Upper lobe of left lung (tissue), 6 donors: ENCODE measurements at places on chromosomes 5 and 9. TPM values are rescaled to one million over a fixed set of nuclear protein-coding genes. Genes with fewer than 3 reads are reported as not detected.

Gene TLX3
- total RNA-seq, result not detected

Gene ANKRD18A
- total RNA-seq, result 11.5 TPM

DNA sequence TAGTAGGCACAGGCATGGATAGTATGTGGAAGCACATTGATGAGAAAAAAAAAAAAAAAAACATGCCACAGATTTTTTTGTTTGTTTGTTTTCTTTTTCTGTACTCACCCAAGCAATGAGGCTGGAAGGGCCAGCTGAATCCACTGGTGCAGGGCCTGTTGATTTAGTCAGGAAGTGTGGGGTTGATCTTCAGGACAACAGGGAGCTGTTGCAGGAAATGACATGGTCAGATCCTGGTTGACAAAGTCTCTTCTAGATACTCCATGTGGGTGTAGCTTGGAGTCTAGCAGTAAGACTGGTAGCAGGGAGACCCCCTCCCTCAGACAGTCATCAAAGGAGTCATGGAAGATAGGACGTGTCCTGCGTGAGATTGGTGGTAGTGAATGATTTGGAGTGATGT is 191.8 kb downstream of the PAPPA start:
- H3K27ac ChIP-seq, result no peak overlapping the region
- no peaks in the 10 kb centered on the region for H3K36me3 ChIP-seq
- no peaks in the 10 kb centered on the region for H3K27me3 ChIP-seq
- H3K4me3 ChIP-seq, result no peak overlapping the region
- DNase-seq, result no peak
- no peaks in the 10 kb centered on the region for H3K4me1 ChIP-seq

Gene LVRN
- total RNA-seq, result 0.17 TPM

- H3K27ac ChIP-seq, result no peak overlapping the region
- no peaks in the 10 kb centered on the region for H3K4me1 ChIP-seq
- no peaks in the 10 kb centered on the region for H3K36me3 ChIP-seq
- no peaks in the 10 kb centered on the region for H3K27me3 ChIP-seq
- DNase-seq, result no peak
- H3K4me3 ChIP-seq, result no peak overlapping the region
Observed at GRCh38 chr9:78807286-78807685, 510.4 kb downstream of the PSAT1 start.

Gene BTNL9
- 84.1 TPM for total RNA-seq

DNA sequence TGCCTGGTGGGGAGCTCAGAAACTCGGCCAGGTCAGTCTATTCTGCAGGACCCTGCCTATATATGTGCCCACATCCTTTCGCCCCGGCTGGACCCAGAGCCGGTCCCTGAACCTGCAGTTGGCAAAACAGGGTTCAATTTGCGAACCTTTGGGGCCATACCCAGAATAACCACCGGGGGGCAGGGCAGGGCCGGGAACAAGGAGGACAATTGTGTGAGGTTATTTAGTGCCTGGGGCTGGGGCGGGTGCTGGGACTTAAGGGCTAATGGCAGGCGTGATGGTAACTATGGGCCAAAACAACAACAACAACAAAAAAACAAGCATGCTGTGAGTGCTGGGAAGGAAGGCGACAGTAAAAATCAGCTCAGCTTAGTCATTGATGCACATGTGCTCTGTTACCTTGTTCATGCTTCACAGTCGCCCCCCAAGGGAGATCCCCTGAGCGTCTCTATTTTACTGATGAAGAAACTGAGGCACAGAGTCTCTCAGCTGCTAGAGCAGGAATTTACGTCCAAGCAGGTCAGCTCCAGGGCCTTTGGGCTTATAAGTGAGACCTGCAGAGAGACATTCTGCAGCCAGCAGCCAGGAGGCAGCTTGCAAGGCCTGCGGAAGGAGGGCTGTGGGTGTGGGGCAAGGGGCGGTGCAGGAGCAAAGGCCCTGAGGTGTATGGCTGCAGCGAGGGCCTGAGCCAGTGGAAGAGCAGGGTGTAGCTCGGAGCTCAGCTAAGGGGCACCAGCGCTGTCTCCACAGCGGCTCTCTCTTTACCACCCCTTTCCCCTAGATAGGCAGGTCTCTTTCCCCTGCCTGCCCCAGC is 106.0 kb downstream of the PHF2 start:
- DNase-seq, result no peak
- no peaks in the 10 kb centered on the region for H3K27me3 ChIP-seq
- no peaks in the 10 kb centered on the region for H3K4me1 ChIP-seq
- no peak overlapping the region for H3K4me3 ChIP-seq
- H3K27ac ChIP-seq, result no peak overlapping the region

DNA sequence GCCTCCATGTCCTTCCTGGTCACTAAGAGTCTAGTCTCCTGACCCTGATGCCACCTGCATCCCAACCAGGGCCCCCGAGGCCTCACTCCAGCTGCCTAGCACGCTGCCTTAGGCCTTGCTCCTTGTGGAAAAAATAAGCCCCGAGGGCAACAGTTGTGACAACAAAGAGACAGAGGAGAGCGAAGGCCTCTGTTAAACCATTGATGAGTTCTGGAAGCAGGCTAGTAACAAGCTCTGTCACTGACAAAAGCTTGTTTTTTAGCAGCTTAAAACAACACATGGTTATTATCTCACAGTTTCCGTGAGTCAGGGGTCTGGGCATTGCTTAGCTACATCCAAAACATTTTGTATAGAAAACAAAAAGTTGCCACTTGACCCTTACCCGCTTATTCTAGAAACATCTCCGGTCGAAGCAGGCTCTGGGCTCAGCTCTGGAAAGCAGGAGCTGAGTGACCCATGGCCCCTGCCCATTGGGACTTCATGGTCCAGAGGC is 48.2 kb upstream of the TBC1D2 start:
- no peaks in the 10 kb centered on the region for H3K4me1 ChIP-seq
- no peaks in the 10 kb centered on the region for H3K36me3 ChIP-seq
- DNase-seq, result no peak
- no peak overlapping the region for H3K4me3 ChIP-seq
- no peaks in the 10 kb centered on the region for H3K27me3 ChIP-seq
- H3K27ac ChIP-seq, result no peak overlapping the region

GRCh38 chr5:14581891-14582796 is 552 bp downstream of the OTULINL start:
- H3K4me3 ChIP-seq, result peak overlapping the region; percentile 85
- no peaks in the 10 kb centered on the region for H3K27me3 ChIP-seq

Gene CCDC152
- 0.30 TPM for total RNA-seq

GRCh38 chr9:72633966-72634365 is 112.6 kb downstream of the TMC1 start:
- H3K27me3 ChIP-seq, result no peaks in the 10 kb centered on the region
- no peaks in the 10 kb centered on the region for H3K36me3 ChIP-seq
- no peak overlapping the region for H3K27ac ChIP-seq
- H3K4me3 ChIP-seq, result no peak overlapping the region

DNA sequence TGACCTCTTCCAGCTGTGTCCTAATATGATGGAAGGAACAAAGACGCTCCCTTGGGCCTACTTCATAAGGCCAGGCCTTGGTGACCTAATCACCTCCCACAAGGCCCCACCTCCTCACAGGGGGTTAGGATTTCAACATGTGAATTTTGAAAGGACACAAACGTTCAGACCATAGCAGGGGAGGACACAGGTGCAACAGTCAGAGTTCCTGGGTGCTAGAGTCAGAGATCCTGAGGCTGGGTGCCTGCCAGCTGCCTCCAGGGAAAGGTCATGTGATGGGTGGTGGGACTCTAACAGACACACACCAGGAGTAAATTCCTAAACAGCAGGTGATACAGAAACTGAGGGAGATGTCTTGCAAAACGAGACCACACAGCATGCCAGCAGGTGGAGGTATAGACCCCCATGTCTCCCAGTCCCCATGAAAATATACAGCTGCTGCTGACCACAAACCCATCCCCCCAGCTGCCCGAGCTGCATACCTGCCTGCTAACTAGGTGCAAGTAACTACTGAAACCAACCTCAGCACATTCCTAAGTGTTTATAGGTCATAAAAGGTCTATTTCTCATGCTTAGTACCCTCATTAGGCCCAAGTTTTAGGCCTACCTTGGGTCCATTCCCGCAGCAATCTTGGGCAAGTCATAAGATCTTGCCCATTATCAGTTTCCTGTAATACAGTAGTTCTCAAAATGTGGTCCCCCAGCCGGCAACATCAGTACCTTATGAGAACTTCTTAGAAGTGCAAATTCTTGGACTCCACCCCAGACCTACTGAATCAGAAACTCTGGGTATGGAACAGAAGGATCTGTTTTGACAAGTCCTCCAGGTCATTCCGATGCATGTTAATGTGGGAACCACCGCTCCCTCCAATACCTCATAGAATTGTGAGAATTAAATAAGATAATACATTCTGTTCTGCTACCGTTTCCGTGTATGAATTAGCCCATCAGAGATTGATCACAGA is 245.3 kb downstream of the ENC1 start:
- no peaks in the 10 kb centered on the region for H3K27me3 ChIP-seq
- no peak for DNase-seq
- H3K4me1 ChIP-seq, result no peaks in the 10 kb centered on the region
- no peak overlapping the region for H3K27ac ChIP-seq

GRCh38 chr9:127177231-127177630 is 54.8 kb upstream of the ANGPTL2 start:
- H3K4me3 ChIP-seq, result no peak overlapping the region
- H3K27me3 ChIP-seq, result no peaks in the 10 kb centered on the region
- no peak overlapping the region for H3K27ac ChIP-seq
- H3K4me1 ChIP-seq, result no peaks in the 10 kb centered on the region
- no peaks in the 10 kb centered on the region for H3K36me3 ChIP-seq
- DNase-seq, result peak; percentile 15

GRCh38 chr5:144249755-144250464 is 79.2 kb downstream of the KCTD16 start:
- no peak overlapping the region for H3K4me3 ChIP-seq
- no peaks in the 10 kb centered on the region for H3K36me3 ChIP-seq
- H3K4me1 ChIP-seq, result no peaks in the 10 kb centered on the region

DNA sequence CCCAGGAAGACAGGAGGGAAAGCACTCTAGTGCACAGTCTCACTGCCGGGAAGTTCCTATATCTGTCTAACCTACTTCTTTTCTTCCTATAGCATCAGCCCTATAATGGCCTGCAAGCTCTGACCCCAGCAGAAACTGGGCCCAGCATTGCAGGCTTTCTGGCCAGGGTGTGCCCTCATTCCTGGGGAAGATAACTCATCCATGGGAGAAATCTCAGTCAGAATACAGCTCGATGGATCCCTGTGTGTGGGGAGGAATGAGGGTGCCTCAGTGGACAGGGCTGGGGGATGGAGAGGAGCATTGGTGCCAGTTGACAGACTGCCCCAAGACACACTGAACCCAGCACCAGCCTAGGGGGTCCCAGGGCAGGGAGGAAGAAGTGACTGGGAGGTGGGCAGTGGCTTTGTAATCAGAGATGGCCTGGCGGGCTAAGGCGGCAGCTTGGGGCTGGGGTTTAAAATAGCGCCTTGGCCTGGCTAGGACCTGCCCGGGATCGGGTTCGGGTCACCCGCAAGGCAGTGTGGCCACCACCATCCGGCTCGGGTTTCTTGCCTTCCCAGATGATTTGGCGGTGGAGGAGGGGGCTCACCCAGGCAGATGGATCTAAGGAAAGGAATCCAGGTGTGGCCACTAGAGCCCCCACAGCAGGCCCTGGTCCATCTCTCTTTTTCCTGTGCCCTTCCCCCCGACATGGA is 7.6 kb upstream of the CXXC5 start:
- H3K36me3 ChIP-seq, result no peaks in the 10 kb centered on the region
- H3K4me1 ChIP-seq, result peaks cover 54% of the 10 kb centered on the region
- H3K27ac ChIP-seq, result no peak overlapping the region
- no peak for DNase-seq
- no peak overlapping the region for H3K4me3 ChIP-seq

Gene ADRA1B
- 9.9 TPM for total RNA-seq

GRCh38 chr9:129423216-129423615 is 197.7 kb downstream of the C9orf50 start:
- no peak overlapping the region for H3K27ac ChIP-seq
- no peak overlapping the region for H3K4me3 ChIP-seq
- H3K36me3 ChIP-seq, result no peaks in the 10 kb centered on the region
- H3K4me1 ChIP-seq, result peaks cover 13% of the 10 kb centered on the region
- no peaks in the 10 kb centered on the region for H3K27me3 ChIP-seq

GRCh38 chr9:106220415-106220814 is 526.1 kb downstream of the TMEM38B start:
- no peak for DNase-seq
- H3K4me3 ChIP-seq, result no peak overlapping the region
- H3K4me1 ChIP-seq, result no peaks in the 10 kb centered on the region
- H3K27ac ChIP-seq, result no peak overlapping the region
- no peaks in the 10 kb centered on the region for H3K36me3 ChIP-seq

Gene TSSK1B
- total RNA-seq, result 0.15 TPM

GRCh38 chr9:133135146-133135745 is 14.2 kb upstream of the RALGDS start:
- H3K27ac ChIP-seq, result peak overlapping the region; percentile 86
- H3K4me3 ChIP-seq, result no peak overlapping the region
- no peaks in the 10 kb centered on the region for H3K27me3 ChIP-seq
- peak; percentile 77 for DNase-seq
- no peaks in the 10 kb centered on the region for H3K36me3 ChIP-seq

- no peaks in the 10 kb centered on the region for H3K36me3 ChIP-seq
- H3K4me1 ChIP-seq, result no peaks in the 10 kb centered on the region
- no peaks in the 10 kb centered on the region for H3K27me3 ChIP-seq
- no peak for DNase-seq
Observed at GRCh38 chr9:36748322-36748899, 175.7 kb downstream of the MELK start.

DNA sequence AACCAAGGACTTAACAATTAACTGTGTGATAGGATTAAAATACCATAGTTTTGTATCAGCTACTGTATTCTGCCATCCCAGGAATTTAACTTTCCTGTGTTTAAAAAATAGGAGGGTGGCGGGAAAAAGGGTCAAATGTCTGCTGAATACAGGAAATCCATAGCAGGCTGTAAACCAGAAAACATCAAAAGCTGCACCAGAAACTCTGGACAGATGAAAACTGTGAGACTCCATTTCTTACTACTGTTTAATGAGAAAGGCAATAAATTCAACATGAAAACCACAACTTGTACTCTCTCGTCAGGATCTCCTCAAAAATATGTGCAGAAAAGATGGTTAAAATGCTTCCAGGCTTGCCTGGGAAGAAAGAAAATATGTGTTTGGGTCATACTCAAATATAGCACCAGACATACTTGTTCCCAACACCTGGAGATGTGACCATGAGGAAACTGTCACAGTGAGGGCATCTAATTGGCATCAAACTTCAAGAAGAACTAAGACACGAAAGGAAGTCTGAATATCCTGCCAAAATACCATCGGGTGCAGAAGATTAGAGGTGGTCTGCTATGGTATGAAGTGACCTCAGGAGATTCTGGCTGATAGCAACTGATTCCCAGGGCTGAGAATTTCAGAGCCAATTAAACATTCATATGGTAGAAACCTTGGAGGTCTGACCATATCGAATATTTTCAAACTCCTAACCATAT is 164.7 kb upstream of the TARS1 start:
- H3K27me3 ChIP-seq, result no peaks in the 10 kb centered on the region
- no peak overlapping the region for H3K27ac ChIP-seq
- no peak overlapping the region for H3K4me3 ChIP-seq
- no peaks in the 10 kb centered on the region for H3K36me3 ChIP-seq
- no peaks in the 10 kb centered on the region for H3K4me1 ChIP-seq

GRCh38 chr9:89677702-89678395 is 73.0 kb downstream of the GADD45G start:
- no peak for DNase-seq
- no peak overlapping the region for H3K27ac ChIP-seq
- H3K4me1 ChIP-seq, result peaks cover 7% of the 10 kb centered on the region
- H3K36me3 ChIP-seq, result no peaks in the 10 kb centered on the region
